ENCODE measurements at places on chromosomes 2 and 18.

DNA sequence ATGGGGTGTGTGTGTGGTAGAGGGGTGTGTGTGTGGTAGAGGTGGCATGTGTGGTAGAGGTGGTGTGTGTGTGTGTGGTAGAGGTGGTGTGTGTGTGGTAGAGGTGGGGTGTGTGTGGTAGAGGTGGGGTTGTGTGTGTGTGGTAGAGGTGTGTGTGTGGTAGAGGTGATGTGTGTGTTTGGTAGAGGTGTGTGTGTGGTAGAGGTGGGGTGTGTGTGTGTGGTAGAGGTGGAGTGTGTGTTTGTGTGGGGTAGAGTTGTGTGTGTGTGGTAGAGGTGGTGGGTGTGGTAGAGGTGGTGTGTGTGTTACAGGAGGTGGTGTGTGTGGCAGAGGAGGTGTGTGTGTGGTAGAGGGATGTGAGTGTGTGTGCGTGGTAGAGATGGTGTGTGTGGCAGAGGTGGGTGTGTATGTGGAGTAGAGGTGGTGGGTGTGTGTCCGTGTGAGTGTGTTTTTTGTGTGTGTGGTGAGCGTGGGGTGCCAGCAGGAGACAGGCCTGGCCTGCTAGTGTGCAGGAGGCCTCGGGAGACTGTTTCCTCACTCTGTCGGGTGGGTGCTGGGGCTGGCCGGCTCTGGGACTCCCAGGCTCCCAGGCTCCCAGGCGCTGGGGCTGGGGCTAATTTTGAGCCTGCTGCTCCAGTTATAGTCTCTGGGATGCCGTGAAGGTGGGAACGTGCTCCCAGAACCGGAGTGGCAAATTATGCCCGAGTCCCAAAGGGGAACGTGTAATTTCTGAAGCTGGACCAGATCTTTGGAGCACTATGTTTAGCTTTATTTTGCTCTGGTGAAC, 165.2 kb downstream of the DYSF start:
- DNase-seq, result no peak

DNA sequence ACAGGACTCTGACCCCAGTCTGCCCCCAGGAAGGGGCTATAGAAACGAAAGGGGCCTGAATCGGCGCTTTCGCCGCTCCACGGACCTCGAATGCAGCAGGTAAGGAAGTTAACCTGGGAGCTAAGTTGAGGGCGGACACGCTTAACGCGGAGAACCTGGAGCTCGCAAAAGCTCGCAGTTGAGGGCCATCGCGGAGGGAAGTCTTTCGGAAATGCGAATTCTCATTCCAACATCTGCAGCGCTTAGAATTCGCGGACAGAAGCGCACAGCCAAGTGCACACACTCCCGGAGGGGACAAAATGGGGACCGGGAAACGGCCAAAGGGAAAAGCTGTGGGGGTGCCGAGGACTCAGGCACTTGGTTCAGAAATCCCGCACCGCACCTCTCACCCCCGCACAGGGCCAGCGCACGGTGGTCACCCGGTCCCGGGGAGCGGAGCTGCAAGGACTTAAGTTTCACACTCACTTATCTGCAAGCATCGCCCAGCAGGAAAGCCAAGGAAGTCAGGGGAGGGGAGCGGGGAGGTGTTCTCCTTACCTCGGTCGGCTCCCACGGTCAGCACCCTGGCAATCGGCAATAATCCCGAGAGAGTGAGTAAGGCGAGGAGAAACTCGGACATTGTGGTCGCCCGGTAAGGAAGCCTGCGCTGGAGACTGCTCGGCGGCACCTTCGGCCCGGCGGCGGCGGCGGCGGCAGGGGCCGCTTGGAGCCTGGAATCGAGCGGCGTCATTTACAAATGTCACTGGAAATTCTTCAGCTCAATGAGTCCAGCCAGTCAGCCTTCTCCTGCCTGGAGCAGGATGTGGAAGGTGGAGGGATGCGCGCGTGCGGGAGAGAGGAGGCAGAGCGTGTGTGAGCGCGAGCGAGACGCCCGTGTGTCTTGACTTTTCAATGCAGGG, 456 bp downstream of the LRP1B start:
- no peak for DNase-seq

GRCh38 chr2:200089040-200089755, 133.8 kb downstream of the MAIP1 start:
- DNase-seq, result no peak

DNA sequence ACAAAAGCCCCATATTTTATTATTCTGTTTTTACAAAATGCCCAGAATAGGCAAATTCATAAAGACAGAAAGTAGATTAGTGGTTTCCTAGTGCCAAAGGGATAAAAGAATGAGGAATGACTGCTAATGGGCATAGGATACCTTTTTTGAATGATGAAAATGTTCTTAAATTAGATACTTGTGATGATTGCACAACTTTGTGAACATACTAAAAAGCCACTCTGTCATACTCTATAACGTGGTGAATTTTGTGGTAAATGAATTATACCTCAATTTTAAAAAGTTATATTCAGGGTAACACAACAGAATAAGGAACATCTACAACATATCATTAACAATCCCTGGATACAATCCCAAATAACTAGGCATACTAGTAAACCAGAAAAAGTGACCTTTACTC, 9.1 kb upstream of the FBLN7 start:
- no peak for DNase-seq

- no peak for DNase-seq
Observed at GRCh38 chr2:10960606-10961489, 49.1 kb downstream of the KCNF1 start.

GRCh38 chr2:113038291-113038690, 14.4 kb downstream of the IL36B start:
- DNase-seq, result no peak

GRCh38 chr2:236016496-236016895, 151.7 kb downstream of the GBX2 start:
- no peak for DNase-seq

Measured in SK-N-MC (cell line).